ENCODE measurements at places on chromosomes 2 and 18. TPM values are rescaled to one million over a fixed set of nuclear protein-coding genes. Genes with fewer than 3 reads are reported as not detected.

The GNLY gene
- 0.43 TPM for total RNA-seq

The TCF7L1 gene
- 48.3 TPM for total RNA-seq

GRCh38 chr2:137173463-137173862, 408.1 kb downstream of the THSD7B start:
- no peaks in the 10 kb centered on the region for H3K36me3 ChIP-seq
- DNase-seq = no peak
- no peaks in the 10 kb centered on the region for H3K27me3 ChIP-seq
- H3K4me1 ChIP-seq = peaks cover 22% of the 10 kb centered on the region

DNA sequence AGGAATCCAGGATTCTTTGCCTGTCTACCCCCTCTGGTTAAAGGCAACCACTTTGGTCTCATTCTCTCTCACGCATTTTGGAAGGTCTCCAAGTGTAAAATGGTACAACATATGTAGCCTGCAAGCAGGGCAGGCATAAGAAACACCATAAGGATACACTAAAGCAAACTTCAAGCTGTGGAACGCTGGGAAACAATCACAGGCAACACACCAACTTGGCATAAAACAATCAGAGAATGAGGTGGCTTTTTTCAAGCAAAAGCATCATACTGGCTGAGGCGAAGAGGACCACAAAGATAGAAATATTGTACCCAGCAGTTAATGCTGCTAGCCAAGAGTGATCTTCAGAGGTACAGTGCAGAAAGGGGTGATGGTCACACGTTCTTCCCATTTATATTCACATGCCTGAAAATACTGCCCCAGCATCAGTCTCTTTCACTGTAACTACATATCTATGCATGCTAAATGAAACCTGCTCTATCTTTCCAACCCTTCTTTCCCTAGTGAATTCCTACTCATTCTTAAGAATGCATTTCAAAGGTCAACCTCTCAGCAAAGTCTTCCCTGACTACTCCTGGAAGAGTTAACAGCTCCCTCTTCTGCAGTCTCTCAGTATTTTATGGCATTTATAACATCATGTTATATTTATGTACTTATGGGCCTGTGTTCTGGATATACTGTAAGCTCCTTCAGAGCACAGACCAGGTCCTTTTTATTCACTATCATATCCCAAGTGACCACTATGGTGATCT, 71.9 kb upstream of the GALNT5 start:
- no peak overlapping the region for H3K27ac ChIP-seq
- H3K4me3 ChIP-seq = no peak overlapping the region
- no peaks in the 10 kb centered on the region for H3K36me3 ChIP-seq
- H3K4me1 ChIP-seq = no peaks in the 10 kb centered on the region

DNA sequence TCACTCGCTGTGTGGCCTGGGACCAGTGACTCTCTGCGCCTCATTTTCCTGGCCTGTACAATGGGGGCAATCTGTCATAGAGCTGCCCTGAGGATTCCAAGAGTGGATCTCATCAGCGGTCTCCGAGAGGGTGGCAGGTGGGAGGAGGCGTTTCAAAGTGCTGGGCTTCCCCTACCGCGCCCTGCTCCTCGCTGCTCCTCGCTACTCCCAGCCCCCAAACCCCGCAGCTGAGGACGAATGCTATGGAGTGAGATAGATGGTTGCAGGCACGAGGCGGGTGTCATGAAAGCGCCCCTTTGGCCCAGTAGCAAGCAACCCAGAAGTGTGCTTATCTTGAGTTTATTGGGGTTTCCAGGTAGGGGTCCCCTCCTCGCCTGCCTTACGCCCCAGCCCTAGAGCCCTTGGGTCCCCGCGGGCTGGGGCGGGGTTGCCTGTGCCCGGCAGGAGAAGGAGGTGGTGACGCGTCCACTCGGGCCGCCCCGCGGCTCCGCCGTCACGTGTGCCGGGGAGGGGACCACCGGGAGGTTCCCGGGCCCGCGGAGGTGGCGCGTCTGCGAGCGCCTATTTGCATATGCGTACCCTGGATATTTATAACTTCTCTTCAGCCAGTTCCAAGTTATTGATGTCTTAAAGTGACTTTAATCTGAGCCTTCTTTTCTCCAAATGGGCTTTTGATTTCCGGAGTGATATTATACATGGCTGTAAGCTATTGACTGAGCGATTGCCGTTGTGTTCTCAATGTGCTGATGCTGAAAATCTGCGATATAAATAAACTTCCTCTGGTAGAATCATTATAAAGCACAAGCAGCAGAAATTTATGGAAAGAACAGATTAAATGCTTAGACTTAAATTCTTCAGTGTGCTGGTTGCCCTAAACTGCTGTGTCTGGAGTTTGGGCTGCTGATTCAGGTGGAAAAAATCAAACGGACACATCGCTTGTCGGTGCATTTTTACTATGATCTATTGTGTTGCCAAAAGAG, 263.7 kb downstream of the ATAD2B start:
- H3K27ac ChIP-seq = no peak overlapping the region
- peaks cover 12% of the 10 kb centered on the region for H3K36me3 ChIP-seq
- no peaks in the 10 kb centered on the region for H3K27me3 ChIP-seq
- no peak for DNase-seq

DNA sequence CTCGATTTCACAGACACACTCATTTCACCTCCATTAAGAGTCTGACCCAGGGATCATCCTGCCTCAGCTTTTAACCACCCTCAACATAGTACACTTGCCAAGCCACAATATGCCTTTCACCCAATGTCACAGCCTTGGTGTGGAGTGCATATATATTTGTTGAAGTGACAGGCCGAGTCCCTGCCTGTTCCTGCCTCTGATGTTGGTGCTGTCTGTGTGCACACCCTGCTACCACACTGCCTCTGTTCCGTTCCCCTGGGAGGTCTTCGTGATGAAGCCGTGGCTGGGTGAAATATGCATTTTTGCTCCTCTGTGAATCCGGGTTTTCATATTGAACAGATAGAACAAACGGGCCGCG, 90.3 kb downstream of the RNF144A start:
- H3K27me3 ChIP-seq = no peaks in the 10 kb centered on the region
- H3K27ac ChIP-seq = peak overlapping the region; percentile 86
- no peak for DNase-seq

GRCh38 chr2:191629976-191630712, 47.8 kb upstream of the NABP1 start:
- H3K27me3 ChIP-seq = no peaks in the 10 kb centered on the region
- no peak overlapping the region for H3K27ac ChIP-seq
- peaks cover 13% of the 10 kb centered on the region for H3K4me1 ChIP-seq
- DNase-seq = no peak
- no peaks in the 10 kb centered on the region for H3K36me3 ChIP-seq
